ENCODE measurements at places on chromosomes 7 and 10.

DNA sequence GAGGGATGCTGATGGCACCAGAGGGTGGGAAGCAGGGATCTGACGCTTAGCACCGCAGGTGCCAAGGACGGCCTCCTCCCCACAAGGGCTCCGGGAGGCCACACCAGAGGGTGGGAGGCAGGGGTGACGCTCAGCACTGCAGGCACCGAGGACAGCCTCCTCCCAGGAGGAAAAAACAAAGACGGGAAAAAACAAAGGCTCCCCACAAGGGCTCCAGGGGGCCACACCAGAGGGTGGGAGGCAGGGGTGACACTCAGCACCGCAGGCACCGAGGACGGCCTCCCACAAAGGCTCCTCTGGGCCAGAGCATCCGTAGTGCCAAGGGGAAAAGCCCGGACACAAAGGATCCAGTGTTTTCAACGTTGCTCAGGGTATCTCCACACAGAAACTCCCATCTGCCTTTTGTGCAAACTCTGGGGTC is 25.6 kb downstream of the DIP2C start:
- no peak for DNase-seq

DNA sequence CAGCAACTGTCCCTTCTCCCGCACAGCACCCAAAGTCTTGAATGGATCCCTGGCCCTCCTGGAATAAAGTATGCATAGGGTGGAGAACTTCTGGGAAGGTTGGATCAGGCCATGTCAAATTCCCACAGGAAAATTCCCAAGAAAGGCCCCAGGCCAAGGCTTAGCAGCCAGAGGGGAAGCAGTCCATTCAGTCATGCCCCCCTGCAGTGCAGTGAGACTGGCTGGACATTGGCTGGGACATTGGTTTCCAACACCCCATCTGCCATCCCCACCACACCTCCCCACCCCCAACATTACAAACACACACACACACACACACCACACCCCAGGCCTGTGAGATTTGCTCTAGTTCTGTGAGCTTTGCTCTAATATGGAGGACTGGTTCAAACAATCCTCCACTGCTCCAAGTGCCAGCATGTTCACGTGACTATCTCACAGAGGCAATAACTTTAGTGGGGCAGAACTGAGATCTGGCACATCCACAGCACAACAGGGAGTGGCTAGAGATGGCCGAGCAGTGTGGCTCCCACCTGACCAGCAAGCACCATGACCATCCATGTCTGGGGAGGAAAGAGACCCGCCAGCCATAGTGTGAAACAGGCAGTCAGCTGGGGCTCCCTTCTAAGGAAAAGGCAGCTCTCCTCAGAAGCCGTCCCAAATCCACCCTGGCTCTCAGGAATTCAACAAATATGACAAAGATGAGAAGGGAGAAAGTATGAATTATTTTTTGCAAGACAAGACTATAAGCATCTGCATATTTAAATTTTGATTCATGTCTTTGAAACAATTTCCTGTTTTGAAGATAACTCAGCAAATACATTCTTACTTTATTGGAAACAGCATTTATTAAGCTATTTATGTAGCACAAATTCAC is 6.7 kb upstream of the FAM170B start:
- no peak for DNase-seq

DNA sequence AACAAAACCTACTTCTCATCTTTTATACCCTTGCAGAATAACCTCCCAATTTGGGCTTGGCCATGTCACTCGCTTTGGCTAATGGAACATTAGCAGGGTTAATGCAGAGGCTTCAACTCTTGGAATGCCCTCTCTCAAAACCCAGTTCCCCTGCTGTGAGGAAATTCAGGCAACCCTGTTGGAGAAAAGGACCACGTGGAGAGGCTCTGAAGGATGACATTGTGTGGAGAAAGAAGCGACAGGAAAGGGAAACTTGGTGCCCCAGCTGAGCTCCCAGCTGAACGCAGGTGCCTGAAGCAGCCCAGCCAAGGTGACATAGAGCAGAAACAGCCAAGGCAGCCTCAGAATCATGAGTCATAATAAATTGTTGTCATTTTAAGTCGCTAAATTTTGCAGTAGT is 214.2 kb upstream of the GHITM start:
- no peak for DNase-seq

DNA sequence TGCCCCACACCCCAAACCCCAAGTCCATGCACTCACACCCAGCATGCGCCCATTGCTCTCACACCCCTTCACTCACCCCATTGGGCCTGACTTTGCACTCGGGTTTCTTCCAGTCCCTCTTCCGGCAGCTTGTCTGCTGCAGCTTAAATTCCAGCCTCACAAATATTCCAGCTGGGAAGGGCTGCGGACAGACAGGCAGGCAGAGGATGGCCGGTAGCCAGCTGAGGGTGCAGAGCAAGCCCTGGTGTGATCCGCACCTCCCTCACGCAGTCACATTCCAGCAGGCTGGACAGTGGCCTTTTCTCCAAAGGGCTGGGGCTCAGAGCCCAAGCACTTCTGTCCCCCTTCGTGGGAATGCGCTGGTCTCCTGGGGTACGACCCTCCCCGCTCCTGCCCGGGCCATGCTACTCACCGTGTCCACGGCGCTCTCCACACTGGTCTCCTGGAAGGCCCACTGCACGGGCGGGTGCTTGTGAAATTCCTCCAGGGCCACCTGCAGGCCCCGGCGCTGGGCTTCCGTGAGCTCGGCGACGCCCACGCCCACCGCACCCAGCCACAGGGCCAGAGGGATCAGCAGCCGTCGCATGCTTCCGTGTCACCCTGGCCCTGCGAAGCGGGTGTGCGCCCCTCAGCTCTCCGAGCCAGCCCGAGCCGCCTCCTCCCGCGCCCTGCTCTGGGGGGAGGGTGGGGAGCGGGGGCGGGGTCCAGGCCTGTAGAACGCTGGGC is 1.2 kb downstream of the RARRES2 start:
- no peak for DNase-seq

DNA sequence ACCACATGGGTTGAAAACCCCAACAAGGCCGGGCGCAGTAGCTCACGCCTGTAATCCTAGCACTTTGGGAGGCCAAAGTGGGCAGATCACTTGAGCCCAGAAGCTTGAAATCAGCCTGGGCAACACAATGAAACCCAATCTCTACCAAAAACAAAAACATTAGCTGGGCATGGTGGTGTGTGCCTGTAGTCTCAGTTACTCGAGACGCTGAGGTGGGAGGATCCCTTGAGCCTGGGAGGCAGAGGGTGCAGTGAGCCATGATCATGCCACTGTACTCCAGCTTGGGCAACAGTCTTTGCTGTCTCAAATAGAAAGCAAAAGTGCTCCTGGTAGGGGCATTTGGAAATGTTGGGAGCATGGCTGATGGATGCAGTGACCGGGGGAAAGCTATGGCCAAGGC is 209.6 kb upstream of the PLXNA4 start:
- no peak for DNase-seq

GRCh38 chr10:76329891-76330575 is 898.6 kb downstream of the LRMDA start:
- no peak for DNase-seq

DNA sequence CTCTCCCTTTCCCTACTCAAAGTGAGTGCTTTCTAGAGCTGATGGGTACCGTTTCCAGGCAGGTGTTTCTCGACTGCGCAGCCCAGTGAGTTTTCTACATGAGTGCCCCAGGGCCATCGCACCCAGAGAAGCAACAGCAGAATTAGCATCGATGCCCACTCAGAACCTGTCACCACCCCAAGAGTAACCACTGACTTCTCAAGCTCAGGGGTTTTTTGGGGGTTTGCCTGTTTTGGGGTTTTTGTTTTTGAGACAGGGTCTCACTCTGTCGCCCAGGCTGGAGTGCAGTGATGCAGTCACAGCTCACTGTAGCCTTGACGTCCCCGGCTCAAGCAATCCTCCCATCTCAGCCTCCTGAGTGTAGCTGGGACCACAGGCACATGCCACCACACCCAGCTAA is 25.7 kb downstream of the SNX8 start:
- no peak for DNase-seq

DNA sequence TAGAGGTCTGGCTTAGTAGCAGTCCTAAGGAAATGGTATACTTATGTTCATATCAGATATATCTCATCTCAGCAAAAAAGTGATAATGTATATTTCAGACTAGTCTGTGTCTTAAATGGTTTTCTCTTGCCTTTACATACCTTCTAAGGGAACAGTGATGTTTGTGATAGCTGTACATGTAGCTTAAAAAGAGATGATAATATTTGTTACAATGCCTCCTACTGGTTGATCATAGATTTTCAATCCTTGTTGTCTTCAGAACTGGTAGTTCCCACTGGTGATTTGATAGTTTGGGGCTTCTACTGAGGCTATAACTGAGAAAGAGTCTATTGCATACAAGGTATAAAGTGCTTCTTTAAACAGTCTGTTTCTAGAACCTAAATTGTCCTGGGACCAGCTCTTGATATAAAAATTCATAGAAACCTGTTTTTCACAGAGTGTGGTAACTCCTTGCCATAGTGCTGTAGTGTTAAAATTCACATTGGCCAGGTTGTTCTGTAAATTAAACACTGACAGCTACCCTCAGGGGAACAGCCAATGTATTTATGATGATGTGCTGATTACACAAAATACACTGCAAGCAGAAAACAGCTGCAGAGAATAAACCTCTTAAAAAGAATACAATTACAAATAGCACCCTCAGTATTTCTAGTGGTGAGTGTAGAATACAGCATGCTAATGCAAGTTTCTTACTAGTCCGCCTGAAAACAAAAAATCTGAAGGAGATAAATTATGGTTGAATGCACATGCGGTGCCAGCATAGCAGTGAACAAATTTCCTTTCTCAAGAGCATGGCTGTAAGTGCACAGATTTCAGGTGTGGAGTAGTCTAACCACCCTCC is 90.3 kb downstream of the BTRC start:
- DNase-seq = no peak

- no peak for DNase-seq
Measured at GRCh38 chr10:114811862-114812261, 9.7 kb upstream of the FHIP2A start.

DNA sequence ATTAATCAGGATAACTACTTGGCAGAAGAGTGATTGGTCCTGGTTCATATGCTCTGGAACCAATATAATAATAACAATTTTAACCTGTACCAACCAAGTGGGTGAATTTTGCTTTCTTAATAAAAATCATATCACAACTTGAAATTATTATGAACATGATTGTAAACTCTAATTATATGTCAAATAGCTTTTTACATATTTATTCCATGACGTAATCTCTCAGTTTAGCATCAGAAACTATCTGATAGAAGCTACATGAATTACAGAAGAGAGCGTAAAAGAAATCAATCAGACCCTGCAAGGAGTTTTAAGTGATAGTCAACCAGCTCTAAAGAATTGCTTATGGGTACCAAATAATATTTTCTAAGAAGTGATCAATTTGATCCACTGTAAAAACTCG is 10.1 kb downstream of the GNG11 start:
- no peak for DNase-seq

DNA sequence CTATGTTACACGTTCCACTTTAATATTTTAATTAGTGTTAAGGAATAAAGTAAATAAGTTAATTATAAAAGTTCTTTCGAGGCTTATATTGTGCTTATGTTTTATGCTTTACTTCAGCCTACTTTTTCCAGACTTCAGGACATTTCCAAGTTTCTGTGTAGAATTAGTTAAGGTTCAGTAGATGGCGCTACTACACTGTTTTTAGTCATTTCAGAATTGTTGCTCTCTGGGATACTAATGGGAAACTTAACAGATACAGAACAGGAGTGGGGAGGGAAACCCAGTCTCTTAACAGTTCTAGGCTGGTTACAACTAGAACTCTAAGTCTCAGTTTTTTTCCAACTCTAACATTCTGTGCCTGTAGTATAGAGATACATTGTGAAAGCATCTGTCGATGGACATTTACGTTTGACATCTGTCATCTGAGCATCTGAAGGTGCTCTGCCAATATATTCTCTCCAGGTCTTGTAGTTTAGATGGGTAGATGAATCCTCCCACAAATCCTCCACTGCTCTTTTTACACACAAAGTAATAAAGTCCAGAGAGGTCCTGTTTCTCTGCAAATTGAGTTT is 56.8 kb upstream of the FAM171A1 start:
- DNase-seq = no peak

Data from right renal pelvis (tissue), 4 donors.